ENCODE measurements at places on chromosomes 11 and 22. TPM values are rescaled to one million over a fixed set of nuclear protein-coding genes. Genes with fewer than 3 reads are reported as not detected.

PKP3 gene
- 328 TPM for total RNA-seq

ST14 gene
- total RNA-seq: 105 TPM

GRCh38 chr22:38540701-38541100, 29.3 kb downstream of the DMC1 start:
- DNase-seq: no peak

MPPED1 gene
- total RNA-seq: not detected

HOATZ gene
- total RNA-seq: not detected

DNA sequence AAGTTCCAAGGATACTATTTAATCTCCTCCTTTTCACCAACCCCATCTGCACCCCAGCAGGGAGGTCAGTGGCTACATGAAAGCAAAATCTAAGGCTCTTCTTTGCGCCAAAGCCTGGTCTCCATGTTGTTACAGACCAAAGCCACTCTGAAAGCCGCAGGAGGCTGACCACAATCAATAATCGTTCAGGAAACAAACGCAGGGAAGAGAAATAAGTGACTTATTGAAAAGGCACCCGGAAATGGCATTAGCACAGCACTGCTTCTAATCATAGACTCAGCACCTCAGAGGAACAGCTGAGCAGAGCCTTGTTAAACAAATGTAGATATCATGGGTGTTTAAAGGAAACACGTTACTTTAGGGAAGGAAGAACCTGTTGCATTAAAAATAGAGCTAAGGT, 183.9 kb downstream of the KIRREL3 start:
- no peak for DNase-seq

HIC2 gene
- 3.2 TPM for total RNA-seq

LAYN gene
- 6.9 TPM for total RNA-seq

SNX32 gene
- under 0.01 TPM for total RNA-seq

OR6T1 gene
- not detected for total RNA-seq

- DNase-seq: peak; percentile 22
Measured at GRCh38 chr11:65438257-65439151, 15.9 kb downstream of the NEAT1 start.

WNT7B gene
- total RNA-seq: 23.9 TPM

GRCh38 chr11:64320556-64320955, 2.6 kb downstream of the PRDX5 start:
- no peak for DNase-seq

GRCh38 chr11:1158681-1159487, 1.1 kb downstream of the MUC5AC start:
- DNase-seq: no peak

TP53I11 gene
- total RNA-seq: 1.8 TPM

GRCh38 chr11:19766206-19766605, 53.6 kb downstream of the NAV2 start:
- no peak for DNase-seq

DNA sequence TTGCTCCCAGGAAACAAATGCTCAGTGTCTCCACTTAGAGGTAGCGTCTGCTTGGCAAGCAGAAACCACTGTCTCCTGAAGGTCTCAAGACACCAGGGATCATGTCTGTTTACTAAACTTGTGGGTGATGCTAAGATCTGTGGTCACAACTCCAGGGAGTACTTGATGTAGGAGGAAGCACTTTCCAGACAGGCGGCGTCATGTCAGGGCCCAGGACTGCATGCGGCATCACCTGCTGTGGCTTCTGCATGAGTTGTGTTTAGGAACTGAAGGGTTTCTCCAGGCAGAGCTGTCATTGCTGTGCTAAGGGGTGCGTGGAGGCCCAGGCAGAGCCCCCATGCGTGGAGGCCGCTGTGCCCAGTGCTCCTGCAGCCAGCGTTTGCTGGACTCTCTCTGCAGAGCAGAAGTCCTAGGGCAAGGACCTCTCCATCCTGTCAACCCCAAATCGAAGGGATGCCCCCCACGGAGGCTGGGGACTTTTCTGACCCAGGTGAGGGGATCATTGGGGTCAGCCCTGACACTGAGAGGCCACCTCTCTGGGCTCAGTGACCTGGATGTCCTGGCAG, 8.1 kb upstream of the PANX2 start:
- DNase-seq: no peak

GRCh38 chr11:1387961-1388762, 1.6 kb upstream of the BRSK2 start:
- DNase-seq: no peak
